Pancreas (tissue), 10 donors: ENCODE measurements at places on chromosomes 4 and X. TPM values are rescaled to one million over a fixed set of nuclear protein-coding genes. Genes with fewer than 3 reads are reported as not detected.

The SSX2 gene
- total RNA-seq, result not detected

The MAP7D2 gene
- total RNA-seq, result 0.75 TPM

The NOCT gene
- total RNA-seq, result 2.0 TPM

The DNAAF6 gene
- total RNA-seq, result not detected

GRCh38 chr4:55184600-55185523 lies 59.5 kb upstream of the KDR start:
- H3K27me3 ChIP-seq, result no peaks in the 10 kb centered on the region
- no peaks in the 10 kb centered on the region for H3K4me1 ChIP-seq
- H3K27ac ChIP-seq, result no peak overlapping the region
- no peaks in the 10 kb centered on the region for H3K36me3 ChIP-seq

DNA sequence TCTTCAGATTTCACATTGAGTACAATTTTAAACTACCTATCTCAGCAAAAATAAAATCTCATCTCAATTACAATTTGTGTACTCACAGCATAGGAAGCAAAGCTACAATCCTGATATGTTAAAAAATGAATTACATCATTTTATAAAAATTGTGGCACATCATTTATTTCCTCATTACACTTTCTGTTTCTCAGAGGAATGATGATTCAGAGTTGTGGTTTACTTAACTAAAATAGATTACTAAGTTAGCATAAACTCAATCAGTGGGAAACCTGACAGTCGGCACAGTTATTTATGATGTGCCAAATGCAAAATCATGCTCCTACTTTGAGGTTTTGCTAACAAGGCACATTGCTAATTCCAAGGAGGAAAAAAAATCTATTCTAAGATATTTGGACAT lies 325.0 kb downstream of the FBXO8 start:
- H3K27ac ChIP-seq, result no peak overlapping the region
- H3K27me3 ChIP-seq, result no peaks in the 10 kb centered on the region
- DNase-seq, result no peak
- H3K36me3 ChIP-seq, result no peaks in the 10 kb centered on the region
- H3K4me1 ChIP-seq, result no peaks in the 10 kb centered on the region

GRCh38 chr4:24862073-24862751 lies 50.6 kb downstream of the CCDC149 start:
- H3K27ac ChIP-seq, result no peak overlapping the region
- no peaks in the 10 kb centered on the region for H3K27me3 ChIP-seq
- no peaks in the 10 kb centered on the region for H3K36me3 ChIP-seq
- no peak overlapping the region for H3K4me3 ChIP-seq

DNA sequence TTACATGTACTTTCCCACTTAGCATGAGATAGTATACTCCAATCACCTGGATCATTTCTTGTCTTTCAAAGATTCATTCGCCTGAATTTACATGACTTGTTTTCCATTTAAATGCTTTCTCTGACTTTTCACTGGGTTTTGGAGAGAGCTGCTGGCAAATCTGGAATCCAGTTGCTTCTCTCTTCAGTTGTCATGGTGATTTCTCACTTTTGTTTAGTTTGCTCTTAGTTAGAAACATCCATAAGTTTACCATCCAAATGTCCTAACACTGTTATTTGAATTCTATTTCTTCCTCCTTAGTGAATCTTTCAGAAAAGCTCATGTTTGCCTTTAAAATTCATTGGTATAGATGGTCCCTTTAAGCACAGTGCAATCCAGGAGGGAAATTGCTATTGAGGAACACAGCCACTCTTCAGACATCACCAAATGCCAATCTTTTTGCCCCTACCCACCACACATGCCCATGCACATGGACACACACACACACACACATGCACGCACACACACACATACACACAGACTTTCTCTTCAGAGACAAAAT lies 51.7 kb downstream of the REELD1 start:
- no peaks in the 10 kb centered on the region for H3K36me3 ChIP-seq
- H3K27me3 ChIP-seq, result no peaks in the 10 kb centered on the region
- H3K4me1 ChIP-seq, result peaks cover 3% of the 10 kb centered on the region
- no peak overlapping the region for H3K4me3 ChIP-seq
- no peak overlapping the region for H3K27ac ChIP-seq

GRCh38 chr4:112329672-112330375 lies 32.7 kb downstream of the ALPK1 start:
- H3K27ac ChIP-seq, result no peak overlapping the region
- no peaks in the 10 kb centered on the region for H3K36me3 ChIP-seq
- no peaks in the 10 kb centered on the region for H3K4me1 ChIP-seq
- DNase-seq, result no peak
- no peak overlapping the region for H3K4me3 ChIP-seq

DNA sequence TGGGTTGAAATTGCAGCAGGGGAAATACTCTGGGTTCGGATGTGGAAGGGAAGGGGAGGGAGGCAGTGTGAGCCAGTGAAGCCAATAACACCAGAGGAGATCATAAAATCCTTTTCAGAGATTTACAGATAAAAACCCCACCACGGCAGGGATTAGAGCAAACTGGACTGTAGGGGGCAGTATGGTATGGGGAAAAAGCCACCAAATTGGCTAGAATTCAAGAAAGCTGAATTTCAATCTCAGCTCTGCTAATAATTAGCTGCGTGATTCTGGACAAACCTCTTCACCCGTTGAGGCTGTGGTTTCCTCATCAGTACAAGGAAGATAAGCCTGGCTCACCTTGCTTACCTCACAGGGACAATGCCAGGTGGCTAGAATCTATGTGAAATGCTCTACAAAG lies 108.1 kb downstream of the ATG4A start:
- no peaks in the 10 kb centered on the region for H3K4me1 ChIP-seq
- H3K36me3 ChIP-seq, result no peaks in the 10 kb centered on the region
- H3K4me3 ChIP-seq, result no peak overlapping the region
- no peak overlapping the region for H3K27ac ChIP-seq
- H3K27me3 ChIP-seq, result peaks cover 27% of the 10 kb centered on the region

GRCh38 chr4:151522866-151523519 lies 114.0 kb downstream of the FHIP1A start:
- H3K4me3 ChIP-seq, result no peak overlapping the region
- peaks cover 5% of the 10 kb centered on the region for H3K4me1 ChIP-seq
- no peak overlapping the region for H3K27ac ChIP-seq
- no peak for DNase-seq
- H3K27me3 ChIP-seq, result no peaks in the 10 kb centered on the region

DNA sequence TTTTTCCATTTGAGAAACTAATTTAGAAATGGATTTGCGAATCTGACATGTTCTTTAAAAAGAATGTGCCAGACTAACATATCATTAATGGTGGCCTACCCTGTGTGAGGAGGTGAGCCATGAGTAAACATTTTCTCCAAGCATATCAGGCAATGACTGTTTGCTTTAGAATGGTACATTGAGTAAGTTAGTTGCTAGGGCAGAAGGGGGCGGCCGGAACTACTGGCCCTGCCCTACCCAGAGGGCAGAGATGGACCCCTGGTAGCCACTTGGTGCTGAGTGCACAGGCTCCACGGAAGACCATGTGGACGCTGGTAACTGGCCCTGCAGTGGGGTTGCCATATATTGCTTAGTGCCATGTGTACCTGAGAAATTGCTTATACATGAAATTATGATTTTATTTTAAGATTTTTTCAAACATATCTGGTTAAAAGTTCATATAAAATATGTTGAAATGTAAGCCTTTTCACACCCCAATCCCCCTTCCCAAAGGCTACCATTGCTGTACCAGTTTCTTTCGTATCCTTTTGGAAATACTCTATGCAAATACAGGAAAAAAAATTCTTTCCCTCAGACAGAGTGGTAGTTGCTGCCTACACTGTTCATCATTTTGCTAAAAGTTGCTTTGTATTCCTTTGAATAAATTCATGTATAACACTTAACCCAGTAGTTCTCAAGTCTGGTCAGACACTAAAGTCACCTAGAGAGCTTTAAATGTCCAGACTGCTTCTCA lies 8.8 kb downstream of the FNIP2 start:
- no peak overlapping the region for H3K4me3 ChIP-seq
- no peak overlapping the region for H3K27ac ChIP-seq
- no peaks in the 10 kb centered on the region for H3K27me3 ChIP-seq
- DNase-seq, result no peak
